ENCODE measurements at places on chromosomes 3 and 15.

- no peak for DNase-seq
Observed at GRCh38 chr15:44163370-44163769, 31.7 kb downstream of the FRMD5 start.

DNA sequence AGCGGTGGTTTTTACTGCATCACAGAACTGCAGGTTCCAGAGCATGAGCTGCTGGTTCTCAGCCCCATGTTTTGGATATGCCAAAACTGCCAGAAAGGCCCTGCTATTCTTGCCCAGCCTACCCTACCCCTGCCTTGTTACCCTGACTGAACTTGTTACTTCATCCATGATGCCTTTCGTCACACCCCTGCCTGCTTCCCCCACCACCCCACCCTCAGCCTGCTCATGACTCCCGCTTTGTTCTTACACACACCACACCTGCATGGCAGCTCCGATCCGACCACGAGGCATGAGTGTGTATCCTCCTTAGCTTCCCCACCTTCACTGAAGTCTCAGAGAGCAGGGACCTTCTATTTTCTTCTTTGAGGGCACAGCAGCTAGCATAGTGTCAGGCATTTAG, 5.1 kb upstream of the TM4SF1 start:
- DNase-seq = no peak

DNA sequence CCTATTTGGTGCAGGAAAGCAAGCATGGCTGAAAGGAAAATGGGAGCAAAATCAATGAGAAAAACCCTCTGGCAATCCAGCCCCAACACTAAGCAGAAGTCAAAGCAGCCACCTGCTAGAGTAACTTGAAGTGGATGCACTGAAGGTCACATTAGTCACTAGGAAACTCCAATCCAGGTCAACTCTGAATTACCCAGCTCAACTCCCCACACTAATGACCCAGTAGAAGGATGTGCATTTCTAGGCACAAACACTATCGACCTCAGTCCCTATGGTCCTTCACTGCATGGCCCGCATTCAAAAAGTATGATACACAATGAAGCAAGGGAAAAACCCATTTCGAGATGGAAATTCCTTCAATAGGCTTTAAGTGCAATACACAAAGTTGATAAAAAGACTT, 80.6 kb downstream of the RAD18 start:
- no peak for DNase-seq

DNA sequence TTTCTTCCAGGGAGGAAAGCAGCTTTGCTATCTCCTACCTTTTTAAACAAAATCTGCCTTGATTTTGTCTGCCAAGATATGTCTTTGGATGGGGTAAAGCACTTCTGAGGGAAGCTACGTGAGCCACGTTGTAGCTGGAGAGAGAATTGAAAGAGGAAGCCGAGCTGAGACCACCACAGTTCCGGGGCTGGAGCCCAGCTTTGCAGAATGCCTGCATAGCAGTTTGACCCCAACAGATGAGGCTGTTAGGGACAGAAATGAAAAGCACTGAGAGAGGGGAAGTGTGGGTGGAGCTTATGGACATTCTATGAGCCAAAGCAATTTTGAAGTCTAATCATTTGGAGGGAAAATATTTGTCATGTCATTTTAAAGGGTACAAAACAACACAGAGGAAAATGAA, 45.4 kb downstream of the LIPC start:
- DNase-seq = no peak

GRCh38 chr3:12288182-12289129, at the start of gene PPARG:
Gene PPARG (plus strand): TSS chr3:12289070. CDS start chr3:12379712, 90,642 bp downstream.
- DNase-seq = no peak

GRCh38 chr3:171374661-171375285, 85.4 kb downstream of the TNIK start:
- DNase-seq = no peak

GRCh38 chr3:129976286-129976685, 1.8 kb downstream of the TRH start:
- no peak for DNase-seq

DNA sequence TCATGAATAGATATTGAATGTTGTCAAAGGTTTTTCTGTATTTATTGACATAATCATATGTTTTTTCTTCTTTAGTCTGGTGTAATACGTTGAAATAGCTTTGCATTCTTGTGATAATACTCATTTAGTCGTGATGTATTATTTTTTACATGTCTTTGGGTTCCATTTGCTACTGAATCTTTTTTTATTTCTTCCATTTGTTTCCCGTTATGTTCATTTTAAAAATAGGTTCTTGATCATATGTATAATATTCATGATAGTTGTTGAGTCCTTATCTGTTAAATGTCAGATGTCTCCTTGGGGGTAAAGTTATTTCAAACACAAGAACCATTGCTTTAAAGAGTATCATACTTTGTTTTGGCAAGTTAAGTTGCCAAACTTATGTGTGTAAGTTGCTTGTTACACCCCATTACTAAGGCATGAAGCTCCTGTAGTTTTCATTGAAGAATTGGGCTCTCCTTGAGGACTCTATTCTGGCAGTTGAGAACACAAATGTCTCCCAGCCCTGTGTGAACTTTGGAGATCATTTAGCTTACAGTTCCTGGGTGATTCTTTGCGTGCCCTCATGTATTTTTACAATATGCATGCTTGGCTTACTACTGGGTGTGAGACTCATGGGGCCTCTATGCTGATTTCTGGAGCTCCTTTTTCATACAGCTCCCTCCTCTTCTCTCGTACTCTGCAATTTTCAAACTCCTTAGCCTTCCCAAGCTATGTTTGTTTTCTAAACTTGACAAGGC, 8.3 kb downstream of the AKAP13 start:
- DNase-seq = no peak

DNA sequence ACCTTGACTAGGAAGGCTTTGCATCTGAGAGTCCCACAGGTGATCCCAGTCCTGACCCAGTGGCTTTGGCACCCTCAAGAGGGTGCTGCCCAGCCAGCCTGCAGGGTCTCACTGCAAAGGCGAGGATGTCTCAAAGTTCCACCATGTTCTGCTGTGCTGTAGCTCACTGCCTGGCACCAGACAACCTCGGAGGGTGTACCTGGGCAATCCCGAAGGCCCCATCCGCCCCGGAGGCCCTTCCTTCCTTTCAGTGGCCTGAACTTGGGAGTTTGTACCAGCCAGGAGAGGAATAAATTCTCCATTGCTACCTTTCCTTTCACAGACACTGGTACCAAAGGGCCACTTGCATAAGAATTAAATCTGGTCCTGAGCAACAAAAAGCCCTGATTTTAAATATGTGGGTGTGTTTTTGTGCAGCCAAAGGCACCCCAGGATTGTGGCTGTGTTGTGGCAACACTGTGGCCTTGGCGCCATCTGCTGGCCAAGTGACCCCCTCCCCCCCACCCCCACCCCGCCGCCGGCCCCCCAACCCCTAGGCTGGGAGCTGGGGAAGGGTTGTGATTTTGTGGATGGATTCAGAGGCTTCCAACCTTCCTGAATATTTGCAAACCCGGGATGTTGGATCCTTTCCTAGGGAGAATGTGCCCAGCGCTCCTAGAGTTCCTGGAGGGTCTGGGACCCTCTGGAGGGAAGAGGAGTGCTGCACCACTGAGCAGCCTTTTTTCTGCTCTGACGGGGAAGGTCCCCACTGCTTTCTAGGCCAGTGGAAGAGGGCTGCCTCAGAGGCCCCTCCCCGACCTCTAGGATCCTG, 9.7 kb upstream of the PTPN23 start:
- no peak for DNase-seq

Measured in HFF-Myc (cell line).